ENCODE measurements at places on chromosomes 2 and 18.
A peak's percentile ranks its signal among the peaks of the same experiment; 100 is the strongest.

DNA sequence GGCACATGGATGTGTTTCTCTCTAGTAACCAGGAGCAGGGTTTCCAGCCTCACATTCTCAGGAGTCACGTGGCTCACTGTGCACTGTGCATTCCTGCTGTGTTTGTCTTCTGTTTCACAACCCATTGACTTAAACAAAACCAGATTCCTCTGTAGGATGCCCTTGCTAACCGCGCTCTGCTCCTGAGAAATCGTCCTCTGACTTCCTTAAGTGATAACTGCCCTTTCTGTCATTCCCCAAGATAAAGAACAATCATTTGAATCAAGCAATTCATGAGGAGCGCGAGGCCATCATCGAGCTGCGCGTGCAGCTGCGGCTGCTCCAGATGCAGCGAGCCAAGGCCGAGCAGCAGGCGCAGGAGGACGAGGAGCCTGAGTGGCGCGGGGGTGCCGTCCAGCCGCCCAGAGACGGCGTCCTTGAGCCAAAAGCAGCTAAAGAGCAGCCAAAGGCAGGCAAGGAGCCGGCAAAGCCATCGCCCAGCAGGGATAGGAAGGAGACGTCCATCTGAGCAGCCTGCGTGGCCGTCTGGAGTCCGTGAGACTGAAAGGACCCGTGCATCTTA, 60.2 kb downstream of the RALBP1 start:
- no peak for DNase-seq

GRCh38 chr18:24103320-24104021, 35.4 kb upstream of the CABYR start:
- DNase-seq = no peak

- DNase-seq = no peak
Observed at GRCh38 chr2:225069477-225069876, 27.2 kb upstream of the DOCK10 start.

DNA sequence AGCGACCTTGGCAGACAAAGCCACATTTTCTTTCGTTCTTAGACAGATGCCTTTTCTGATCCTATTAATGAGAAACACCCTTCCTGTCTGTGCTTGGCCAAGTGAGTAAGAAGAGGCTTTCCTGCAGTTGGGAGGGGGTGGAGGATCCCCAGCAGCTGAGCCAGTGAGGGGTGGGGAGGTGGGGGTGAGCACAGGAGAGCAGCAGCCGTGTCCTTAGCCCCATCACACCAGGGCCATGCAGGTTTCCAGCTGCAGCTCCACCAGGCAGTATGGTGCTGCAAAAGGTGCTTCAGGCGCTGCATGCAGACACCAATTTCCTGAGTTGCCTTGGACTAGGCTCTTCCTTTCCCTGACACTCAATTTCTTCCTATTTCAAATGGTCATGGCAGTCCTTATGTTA, 123.3 kb upstream of the SIX2 start:
- no peak for DNase-seq

- no peak for DNase-seq
Observed at GRCh38 chr2:239828192-239828972, 196.8 kb downstream of the NDUFA10 start.

DNA sequence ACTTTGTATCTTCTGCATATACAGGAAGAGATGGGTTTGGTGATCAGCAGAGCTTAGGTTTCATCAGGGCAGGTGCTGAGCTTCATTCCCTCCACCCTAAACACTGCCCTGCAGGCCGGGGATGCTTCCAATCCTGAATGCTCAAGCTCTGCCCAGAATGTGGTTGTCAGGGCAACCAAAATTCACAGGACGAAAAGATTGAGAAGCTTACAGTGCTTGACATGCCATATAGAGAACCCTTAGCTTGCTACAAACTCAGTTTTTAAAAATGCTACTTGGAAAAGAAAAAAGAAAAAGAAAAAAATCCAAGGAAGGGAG, 65.6 kb downstream of the SH3RF3 start:
- DNase-seq = no peak

DNA sequence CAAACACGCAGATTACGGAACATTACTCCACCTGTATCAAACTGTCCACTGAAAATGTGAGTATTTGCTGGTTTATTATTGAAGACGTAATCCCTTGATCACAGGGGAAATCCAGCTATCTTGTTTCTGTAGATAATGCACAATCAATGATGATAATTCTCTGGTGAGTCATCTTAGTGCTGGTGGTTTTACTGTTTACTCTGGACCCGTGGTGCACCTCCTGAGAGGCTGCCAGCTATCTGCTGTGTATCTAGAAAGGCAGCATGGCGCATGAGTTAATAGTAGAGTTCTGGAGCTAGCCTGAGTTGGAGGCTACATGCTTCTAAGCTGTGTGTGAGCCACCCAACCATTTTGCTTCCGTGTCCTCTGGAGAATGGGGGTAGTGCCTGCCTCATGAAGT, 6.5 kb downstream of the NCAPH start:
- DNase-seq = no peak

DNA sequence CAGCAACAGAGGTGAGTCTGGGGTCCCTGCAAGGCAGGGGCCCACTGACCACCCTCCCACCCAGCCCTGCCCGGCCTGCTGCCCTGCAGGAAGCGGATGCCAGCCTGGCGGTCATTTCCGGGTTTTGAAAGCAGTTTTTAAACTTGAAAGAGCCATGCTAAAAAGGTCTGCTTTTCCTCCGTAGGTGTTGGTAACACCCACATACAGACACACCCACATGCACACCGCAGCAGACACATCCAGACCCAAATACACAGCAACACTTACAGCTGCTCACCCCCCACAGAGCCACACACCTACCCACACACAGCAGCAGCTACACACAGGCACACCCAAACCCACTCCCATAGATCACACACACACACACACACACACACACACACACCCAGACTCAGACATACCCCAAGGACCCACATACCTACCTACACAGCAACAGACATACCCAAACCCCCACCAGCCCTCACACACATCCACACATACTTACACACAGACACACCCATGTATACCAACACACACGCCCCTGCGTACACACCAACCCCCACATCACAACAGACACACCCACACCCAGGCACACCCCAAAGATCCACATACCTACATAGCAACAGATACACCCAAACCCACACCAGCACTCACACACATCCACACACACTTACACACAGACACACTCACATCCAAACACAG, 7.6 kb downstream of the ZFP36L2 start:
- DNase-seq = peak; percentile 20

- no peak for DNase-seq
Observed at GRCh38 chr18:44039826-44040225, 640.9 kb upstream of the SETBP1 start.

- DNase-seq = no peak
Observed at GRCh38 chr18:61400016-61400635, 66.9 kb downstream of the CDH20 start.

GRCh38 chr18:36464126-36464651, 166.7 kb downstream of the FHOD3 start:
- peak; percentile 23 for DNase-seq

DNA sequence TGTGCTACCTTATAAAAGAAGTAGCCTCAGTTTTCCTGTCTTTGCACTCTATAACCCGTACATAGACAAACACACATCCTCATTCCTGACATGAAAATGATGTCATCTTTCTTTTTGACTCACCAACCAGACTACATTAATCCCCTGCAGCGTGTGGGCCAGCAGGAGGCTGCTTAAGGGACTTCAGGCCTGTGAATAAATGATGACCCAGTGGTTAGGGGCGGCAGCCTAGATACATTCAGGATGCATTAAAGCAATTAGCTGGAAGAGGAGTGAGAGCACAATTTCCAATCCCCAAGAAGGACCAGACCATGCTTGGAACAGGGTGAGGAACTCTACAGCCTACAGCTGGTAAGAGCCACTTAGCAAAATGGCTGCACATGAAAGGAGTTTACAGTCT, 57.3 kb upstream of the KLF7 start:
- no peak for DNase-seq

- peak; percentile 14 for DNase-seq
Observed at GRCh38 chr2:17309741-17310339, 208.4 kb downstream of the RAD51AP2 start.

DNA sequence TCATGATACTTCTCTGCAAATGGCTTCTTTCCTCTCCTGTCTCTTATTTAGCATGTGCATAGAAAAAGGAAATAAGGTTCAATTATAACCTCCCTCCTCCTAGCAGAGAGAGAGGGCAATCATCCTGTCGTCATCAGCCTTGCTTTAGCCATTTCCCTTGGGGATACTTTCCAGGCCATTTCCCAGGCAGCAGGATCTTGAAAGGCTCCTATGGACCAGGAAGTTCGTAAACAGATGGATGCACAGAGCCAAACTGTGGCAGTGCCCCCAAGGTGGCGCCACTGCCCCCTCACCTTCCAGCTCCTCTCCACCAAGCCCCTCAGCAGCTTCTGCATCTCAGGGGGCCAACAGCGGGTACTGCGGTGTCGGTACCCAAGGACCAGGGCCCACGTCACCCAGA, 157.4 kb downstream of the DTNA start:
- DNase-seq = no peak

DNA sequence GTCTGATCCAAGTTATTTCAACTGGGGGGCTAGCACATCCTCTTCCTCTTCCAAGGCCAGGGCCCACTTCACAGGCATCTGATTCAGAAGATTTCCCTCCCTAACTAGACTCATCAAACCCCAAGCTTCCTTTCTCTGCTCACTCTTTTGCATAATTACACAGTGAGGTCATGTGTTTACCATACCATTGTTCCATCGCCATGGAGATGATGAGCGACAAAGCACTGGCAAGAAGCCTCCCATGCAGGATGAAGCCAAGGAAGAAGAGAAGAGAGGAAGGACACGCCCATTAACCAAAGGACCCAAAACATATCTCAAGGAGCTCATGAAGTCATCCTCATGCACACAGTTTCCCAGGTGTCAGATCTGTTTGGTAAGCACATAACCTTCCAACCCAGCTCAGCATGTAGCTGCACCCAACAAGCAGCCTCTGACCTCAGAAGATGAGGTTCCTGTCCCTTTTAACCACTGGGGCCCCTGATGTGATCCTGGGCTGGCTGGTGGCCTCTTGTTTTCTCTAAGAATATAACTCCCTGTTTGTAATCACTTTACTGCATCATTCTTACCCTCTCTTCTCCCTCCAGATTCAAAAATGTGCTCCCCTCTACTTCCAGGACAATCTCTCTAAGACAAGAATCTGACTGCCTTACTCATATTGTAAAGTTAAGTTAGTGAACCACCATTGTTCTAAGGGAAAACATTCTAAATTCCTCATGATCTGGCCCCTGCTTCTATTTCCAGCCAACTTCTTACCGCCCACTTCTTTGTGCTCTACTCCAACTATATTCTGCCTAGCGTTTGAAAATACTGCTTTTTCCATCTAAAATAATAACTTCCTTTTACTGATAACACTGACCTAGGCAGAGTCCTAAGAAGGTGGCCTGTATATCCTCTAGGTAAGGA, 190.1 kb downstream of the TTC32 start:
- DNase-seq = peak; percentile 85

DNA sequence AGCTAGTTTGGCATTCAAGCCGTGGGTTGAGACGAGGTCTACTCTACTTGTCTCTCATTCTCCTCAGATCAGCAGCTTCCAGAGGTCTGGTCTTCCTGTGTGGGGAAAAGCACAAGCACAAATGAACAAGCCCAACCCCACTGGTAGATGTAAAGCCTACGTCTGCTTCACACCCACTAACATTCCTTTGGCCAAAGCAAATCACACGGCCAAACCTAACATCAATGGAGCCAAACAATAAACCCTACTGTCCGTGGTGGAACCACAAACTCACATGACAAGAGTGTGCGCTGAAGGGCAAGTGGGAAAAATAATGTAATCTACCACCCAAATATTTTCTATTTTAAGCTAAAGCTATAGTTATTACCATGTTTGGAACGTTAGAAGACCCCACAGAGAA, 179.3 kb upstream of the MGAT5 start:
- no peak for DNase-seq

DNA sequence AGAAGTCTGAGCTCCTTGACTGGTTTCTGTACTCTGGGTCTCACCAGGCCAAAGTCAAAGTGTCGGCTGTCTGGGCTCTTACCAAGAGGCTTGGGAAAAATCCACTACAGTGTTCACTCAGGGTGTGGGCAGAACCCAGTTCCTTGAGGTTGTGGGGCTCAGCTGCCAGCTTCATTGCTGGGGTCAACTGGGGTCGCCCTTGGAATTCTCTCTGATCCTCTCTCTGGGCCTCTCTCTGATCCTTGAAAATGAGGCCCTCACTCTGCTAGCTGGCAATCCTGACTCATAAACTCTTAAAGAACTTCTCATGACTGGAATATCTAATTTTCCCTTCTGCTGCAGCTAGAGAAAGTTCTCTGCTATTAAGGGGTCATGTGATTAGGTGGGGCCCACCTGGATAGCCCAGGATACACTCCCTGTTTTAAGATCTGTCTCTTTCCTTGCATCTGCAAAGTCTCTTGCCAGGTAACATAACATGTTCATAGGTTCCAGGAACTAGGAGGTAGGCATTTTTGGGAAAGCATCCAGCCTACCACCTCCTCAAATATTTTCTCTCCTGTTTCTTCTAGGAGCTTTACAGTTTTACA, 66.3 kb downstream of the SP110 start:
- DNase-seq = no peak

- no peak for DNase-seq
Observed at GRCh38 chr2:197381641-197382040, 53.2 kb downstream of the SF3B1 start.

GRCh38 chr2:134621939-134622705, 96.7 kb downstream of the TMEM163 start:
- DNase-seq = no peak

DNA sequence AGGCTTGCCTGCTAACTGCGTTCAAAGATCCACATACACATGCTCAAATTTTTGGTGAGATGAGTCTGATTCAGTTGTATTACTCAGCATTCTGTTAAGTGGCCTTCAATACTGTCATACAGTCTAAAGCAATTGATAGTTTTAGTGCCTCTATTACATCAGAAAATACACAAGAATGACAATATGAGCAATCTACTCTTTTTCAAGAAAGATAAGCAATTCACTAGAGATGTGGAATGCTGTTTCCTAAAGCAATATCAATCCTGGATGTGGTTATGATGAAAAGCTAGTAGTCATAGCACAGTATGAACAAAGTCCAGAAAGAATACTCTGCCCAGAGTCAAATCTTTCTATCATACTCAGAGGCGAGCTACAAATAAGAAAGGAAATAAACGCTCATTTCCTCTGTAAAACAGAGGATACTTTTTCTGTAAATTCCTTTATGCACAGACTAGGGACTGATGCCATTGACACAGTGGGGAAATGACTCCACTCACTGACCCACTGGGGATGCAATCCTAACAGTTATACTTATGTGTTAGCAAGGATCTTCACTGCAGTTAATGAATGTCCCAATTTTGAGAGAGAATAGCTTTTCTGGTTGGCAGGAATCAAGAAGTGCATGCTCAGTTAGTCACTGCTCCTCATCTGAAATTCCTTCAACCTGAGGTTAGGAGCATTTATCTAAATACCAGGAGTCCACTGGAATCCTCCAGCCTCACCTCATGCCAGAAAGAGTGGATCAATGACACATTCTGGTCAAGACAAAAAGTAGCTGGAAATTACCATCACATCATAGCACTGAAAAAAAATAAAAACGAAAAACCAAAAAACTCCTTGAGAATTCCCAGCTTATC, 83.3 kb downstream of the PDE11A start:
- DNase-seq = no peak

DNA sequence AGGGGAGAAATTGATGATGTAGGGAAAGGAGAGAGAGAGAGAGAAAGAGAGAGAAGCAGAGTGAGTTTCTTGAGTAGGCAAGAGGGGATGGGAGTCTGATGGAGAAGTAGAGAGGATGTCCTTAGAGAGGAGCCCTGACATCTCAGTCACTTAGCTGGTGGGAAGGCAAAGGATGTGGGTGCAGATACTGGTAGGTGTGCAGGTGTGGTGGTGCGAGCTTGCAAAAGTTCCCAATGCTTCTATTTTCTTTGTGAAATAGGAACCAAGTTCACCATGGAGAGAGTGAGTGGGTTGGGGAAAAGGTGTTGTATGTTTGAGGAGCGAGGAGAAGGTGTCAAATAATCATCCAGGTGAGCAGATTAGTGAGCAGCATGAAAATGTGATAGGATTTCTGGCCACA, 26.5 kb upstream of the POLE4 start:
- DNase-seq = no peak

Measured in NCI-H2029 (cell line).